ENCODE measurements at places on chromosomes 11 and 22.

DNA sequence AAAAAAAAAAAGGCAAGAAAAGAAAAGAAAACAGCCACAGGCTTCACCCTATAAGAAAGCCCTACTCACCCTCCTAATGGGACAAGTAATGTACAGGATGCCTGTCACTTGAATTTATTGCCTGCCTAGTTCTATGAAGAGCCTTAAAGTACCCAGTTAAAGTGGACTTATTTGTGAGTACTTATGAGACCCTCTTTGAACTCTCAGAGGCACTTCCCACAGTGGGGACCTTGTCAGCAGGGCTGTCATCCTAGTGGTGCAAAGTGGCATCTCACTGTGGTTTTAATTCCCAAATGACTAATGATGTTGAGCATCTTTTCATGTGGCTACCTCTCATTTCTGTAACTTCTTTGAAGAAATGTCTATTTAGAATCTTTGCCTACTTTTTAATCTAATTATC lies 41.8 kb upstream of the BARX2 start:
- DNase-seq = no peak

DNA sequence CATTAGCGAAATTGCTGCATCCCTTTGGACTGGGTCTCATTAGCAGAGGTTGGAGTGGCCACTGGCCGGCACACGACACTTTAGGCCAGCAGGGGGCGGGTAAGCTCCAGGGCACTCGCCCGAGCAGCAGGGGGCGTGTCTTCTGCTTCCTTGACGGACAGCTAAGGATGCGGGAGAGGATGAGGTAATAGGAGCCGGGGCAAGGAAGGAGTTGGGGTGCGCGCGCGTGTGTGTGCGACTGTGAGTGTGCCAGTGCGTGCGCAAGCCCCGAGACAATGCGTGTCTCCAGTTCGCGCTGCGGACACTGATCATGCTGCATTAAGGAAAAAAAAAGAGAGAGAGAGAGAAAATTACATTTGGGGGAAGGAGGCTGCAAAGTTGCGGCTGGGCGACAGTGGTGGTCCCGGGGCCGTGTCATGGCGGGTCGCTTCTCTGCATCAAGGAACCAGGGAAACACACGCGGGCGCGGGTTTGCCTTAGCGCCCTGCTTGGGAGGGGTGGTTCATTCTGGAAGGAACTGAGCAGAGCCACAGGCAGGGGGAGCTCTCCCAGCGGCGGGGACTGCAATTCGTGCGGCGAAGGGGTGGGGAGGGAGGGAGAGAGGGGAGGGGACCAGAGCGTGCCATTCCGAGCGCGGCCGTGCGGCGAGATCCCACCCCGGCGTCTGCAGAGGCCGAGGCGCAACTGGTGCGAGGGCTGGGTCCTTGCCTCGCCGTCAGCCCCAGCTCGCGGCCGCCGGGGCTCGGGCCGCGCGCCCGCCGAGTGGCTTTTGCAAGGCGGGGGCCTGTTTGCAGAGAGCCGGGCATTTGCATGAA lies at the start of gene DTX4:
TSS of gene DTX4 (plus strand) at position 625 of the 815 bp plus-strand sequence. CDS start 464 bp downstream, outside the sequence.
- DNase-seq = peak; percentile 92

- DNase-seq = peak; percentile 66
Measured at GRCh38 chr11:6194065-6194581, 4.9 kb upstream of the OR52W1 start.

DNA sequence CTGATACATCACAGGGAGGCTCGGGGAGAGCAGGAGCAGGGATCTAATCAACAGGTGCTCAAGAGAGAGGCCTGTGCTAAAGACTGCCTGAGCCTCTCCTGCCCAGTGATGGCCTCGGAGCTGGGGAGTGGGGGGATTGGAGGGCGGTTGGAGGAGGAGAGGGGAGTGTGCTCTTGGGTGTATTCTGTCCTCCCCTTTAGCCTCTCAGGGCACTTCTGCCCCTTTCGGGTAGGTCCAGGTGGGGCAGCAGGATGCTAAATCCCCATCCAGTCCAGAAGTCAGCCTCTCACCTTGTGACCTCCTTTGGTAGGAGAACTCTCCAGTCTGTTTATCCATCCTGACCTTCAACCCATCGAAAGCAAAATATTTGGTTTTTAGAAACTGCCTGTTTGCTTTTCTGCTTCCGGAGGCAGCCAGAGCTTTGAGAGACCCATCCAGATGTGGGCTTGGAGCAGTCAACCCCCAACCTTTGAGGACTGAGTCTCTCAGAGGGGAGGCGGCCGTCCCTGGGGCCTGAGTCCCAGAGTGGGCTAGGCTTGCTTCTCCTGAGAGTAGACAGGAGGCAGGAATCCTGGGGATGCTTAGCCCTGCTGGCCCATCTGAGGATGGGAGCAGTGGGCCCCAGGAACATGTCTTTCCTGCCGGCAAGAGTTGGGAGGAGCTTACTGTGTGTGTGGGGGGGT lies 105.2 kb upstream of the SYT13 start:
- no peak for DNase-seq

DNA sequence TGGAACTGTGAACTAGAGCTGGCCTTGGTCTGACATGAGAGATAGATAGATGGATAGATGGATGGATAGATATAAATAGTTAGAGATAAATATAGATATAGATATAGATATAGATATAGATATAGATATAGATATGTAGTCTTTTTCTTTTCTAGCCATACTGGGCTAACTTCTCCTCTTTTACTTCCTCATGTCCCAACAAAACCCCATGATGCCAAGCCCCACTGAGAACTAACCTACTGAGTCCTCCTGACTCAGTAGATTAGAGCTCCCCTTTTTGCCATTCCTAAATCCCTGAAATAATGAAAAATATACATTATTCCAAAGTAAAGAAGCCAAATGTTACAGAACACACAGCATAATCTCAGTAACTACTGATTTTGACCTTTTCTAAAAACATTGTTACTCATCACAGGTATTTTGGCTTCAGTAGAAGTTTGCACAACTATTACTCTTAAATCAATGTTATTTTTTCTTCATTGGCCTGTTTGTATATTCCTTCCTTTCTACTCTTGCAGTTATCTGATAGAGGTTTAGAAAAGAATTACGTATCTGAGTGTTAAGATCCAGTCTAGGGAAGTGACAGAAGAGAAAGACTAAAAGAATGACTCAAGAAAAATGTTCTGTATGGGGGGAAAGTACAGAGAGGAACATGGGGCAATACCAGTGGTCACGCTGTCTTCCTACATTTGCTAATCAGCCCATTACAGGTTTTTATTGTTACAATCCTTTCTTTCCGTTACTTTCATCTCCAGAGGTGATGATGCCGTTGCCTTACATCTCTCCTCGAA lies 6.0 kb upstream of the OR10D3 start:
- DNase-seq = peak; percentile 47

Measured in OCI-M1 (cell line).